ENCODE measurements at places on chromosomes 7 and 10. TPM values are rescaled to one million over a fixed set of nuclear protein-coding genes. Genes with fewer than 3 reads are reported as not detected.

Gene FAM13C
- not detected for total RNA-seq

Gene PMPCB
- 64.9 TPM for total RNA-seq

Gene CABCOCO1
- not detected for total RNA-seq

Gene AS3MT
- 0.25 TPM for total RNA-seq

Gene C10orf143
- total RNA-seq, result 4.9 TPM

Gene ZP3
- 5.6 TPM for total RNA-seq

Gene CFAP70
- 2.9 TPM for total RNA-seq

Gene HIBADH
- 61.1 TPM for total RNA-seq

Gene ASNS
- total RNA-seq, result 191 TPM

Gene MRPS17
- 36.9 TPM for total RNA-seq

Gene MCM7
- total RNA-seq, result 67.8 TPM

Gene SPDYE2
- total RNA-seq, result 0.22 TPM

Gene OPN4
- total RNA-seq, result not detected

Gene BMPR1A
- total RNA-seq, result 27.3 TPM

Gene SSC4D
- 0.42 TPM for total RNA-seq

Gene CD36
- total RNA-seq, result 0.12 TPM

Gene GPR141
- 2.4 TPM for total RNA-seq

Gene JAZF1
- 14.2 TPM for total RNA-seq

Gene VWDE
- 3.0 TPM for total RNA-seq

Gene EBF3
- not detected for total RNA-seq

Gene OR2A42
- not detected for total RNA-seq

Gene NUDT13
- total RNA-seq, result 1.8 TPM

Gene PSD
- total RNA-seq, result 0.75 TPM

Gene ZNF467
- 3.2 TPM for total RNA-seq

Gene TMEM130
- total RNA-seq, result not detected

Gene LIPN
- total RNA-seq, result not detected

Gene PGAM2
- not detected for total RNA-seq

Gene FBXO24
- total RNA-seq, result 0.37 TPM

Gene ADIRF
- 89.0 TPM for total RNA-seq

Gene PDE6C
- not detected for total RNA-seq

Gene NFE2L3
- 2.2 TPM for total RNA-seq

Gene HOXA9
- 6.9 TPM for total RNA-seq

Gene PILRA
- total RNA-seq, result 0.65 TPM
